ENCODE measurements at places on chromosomes 1 and 21. TPM values are rescaled to one million over a fixed set of nuclear protein-coding genes. Genes with fewer than 3 reads are reported as not detected.

SPRR5 gene
- 1.8 TPM for total RNA-seq

FCAMR gene
- not detected for total RNA-seq

SPEN gene
- 46.5 TPM for total RNA-seq

CLDN17 gene
- total RNA-seq: 1.1 TPM

PGLYRP3 gene
- total RNA-seq: 4.4 TPM

GPR137B gene
- 16.1 TPM for total RNA-seq

CD160 gene
- not detected for total RNA-seq

TTC4 gene
- 14.4 TPM for total RNA-seq

SLAMF9 gene
- total RNA-seq: not detected

COL24A1 gene
- 5.6 TPM for total RNA-seq

TRNP1 gene
- total RNA-seq: 4.0 TPM

Measured in skin of body (tissue), 3 donors.